GM12878 (cell line): ENCODE measurements at places on chromosomes 3 and 15.
A peak's percentile ranks its signal among the peaks of the same experiment; 100 is the strongest.

- DNase-seq, result no peak
These were observed 296.6 kb downstream of the SUCLG2 start for GRCh38 chr3:67357610-67358458.

GRCh38 chr15:57436166-57436565 lies 59.9 kb downstream of the CGNL1 start:
- no peak for DNase-seq

- no peak for DNase-seq
These were observed 209.2 kb upstream of the GADL1 start for GRCh38 chr3:31103623-31104180.

DNA sequence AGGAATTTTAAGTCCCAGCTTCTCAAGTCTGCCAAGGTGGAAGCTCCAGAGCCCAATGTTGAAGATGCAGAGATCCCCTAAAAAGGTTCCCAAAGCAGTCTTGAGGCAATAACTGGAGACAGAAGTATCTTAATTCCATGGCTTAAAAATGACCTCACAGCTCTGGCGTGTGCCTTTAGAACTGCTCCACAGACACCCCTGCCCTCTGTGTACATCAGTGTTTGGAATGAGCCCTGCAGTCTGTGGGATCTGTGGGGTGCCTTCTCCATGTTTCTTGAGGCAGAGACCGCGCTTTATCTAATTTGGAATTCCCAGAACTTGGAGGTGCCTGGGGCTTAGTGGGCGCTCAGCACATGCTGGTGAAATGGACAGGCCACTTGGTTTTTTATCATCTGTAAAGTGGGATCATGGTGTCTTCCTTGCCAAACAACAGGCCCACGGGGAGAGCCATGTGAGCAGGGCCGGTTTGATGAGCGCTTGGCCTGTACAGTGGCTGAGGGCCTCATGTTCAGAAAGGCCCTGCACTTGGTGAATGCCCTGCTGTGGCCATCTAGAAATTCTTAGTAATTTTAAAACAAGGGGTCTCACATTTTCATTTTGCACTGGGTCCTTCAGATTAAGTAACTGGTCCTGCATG lies 7.1 kb downstream of the ITGA11 start:
- DNase-seq, result no peak

DNA sequence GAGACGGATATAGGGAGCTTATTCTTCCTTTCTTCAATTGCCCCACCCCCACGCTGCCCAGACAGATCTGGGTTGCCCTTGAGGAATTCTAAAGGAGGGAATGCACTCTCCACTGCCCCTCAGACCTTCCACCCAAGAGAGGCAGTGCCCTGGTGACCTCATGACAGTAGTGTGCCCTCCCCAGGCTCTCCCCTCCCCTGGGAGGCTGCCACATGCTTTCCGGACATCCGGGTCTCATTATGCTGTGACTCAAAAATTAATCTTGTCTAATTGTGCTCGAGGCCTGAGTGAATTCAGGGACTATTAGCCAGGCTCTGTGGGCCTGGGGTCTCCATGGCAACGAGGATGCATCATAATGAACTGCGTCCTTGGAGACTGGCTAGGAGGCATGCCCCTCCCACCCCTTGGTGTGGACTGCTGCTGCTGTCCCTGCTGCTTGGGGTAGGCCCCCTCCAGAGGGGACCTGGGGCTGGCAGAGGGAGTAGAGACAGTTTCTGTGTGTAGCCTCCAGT lies 20.8 kb downstream of the CORO2B start:
- no peak for DNase-seq

GRCh38 chr3:105144837-105145236 lies 221.9 kb upstream of the ALCAM start:
- DNase-seq, result no peak

DNA sequence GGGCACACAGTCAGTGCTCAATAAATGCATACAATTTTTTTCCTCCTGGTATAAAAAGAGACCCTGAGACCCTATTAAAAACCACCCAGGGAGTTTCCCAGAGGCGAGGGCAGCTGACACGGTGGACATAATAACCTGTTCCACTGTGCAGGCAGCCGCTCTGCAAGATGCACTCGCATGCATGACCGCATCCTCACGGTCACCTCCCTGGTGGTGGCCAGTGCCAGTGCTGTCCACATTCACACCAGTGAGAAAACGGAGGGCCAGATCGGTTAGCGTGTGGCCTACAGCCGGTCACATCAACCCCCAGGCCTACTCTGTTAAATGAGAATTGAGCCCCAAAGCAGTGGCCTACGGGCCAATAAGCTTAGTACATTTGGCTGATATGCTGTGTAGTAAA lies 24.8 kb downstream of the SH3BP5 start:
- DNase-seq, result no peak

- no peak for DNase-seq
These were observed 47.4 kb upstream of the ITGA11 start for GRCh38 chr15:68479406-68479805.

DNA sequence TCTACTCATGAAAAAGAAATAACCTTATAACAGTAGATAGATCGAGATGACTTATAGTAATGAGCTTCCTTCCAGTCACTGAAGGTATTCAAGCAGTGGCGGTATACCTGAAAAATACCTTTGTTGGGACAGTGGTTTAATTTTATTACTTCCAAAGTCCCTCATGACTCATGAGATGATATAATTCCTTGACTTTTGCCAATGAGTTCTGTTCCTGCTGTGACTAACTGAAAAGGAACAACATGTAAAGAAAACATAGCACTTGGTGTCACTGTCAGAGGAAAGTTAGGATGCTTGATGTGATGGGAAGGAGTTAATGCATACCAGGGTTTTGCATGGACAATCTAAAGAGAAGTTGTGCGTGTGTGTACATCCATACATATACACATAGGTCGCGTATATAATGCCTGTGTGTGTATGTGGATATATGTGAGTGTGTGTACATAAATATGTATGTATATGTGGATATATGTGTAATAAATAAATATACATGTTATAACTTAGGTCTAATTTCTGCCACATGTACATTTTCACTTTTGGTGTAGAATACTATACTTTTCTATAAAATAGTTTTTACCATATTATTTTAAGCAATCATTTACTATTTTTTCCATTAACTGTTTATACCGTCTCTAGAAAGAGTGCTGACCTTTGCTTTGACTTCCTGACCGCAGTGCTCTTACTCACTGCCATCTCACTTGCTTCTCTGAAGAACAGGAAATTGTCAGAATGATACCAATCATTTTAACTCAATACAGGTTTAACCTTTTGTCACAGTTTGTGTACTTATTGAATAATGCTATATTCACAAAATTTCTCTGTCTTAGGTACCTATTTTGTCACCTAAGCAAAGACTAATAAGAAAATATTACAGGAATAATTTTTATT lies 12.6 kb upstream of the PAK2 start:
- no peak for DNase-seq

GRCh38 chr15:58457466-58457965 lies 25.7 kb downstream of the LIPC start:
- peak; percentile 88 for DNase-seq

GRCh38 chr15:36978126-36978525 lies 122.2 kb downstream of the MEIS2 start:
- DNase-seq, result no peak

- DNase-seq, result peak; percentile 48
These were observed 82.0 kb upstream of the LRIG1 start for GRCh38 chr3:66582721-66583423.

- no peak for DNase-seq
These were observed 52.7 kb upstream of the DCUN1D1 start for GRCh38 chr3:183032880-183033555.

DNA sequence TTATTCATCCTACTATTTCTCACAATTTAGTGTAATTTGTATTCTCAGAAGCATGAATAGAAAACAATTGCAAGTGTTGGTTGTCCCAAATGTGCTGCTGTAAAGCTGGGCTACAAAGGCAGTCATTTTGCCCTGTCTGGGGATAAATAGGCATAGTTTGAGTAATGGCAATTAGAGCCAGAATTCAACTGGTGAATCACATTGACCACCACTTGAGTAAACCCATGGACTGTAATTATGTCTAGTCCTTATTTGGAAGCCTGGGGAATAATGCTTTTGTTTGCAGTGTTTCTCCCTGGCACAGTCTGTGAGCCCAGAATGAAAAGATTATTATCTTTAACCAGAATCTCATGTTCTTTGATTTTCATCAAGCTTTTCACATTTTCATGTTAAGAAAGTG lies 30.5 kb upstream of the CHL1 start:
- no peak for DNase-seq

DNA sequence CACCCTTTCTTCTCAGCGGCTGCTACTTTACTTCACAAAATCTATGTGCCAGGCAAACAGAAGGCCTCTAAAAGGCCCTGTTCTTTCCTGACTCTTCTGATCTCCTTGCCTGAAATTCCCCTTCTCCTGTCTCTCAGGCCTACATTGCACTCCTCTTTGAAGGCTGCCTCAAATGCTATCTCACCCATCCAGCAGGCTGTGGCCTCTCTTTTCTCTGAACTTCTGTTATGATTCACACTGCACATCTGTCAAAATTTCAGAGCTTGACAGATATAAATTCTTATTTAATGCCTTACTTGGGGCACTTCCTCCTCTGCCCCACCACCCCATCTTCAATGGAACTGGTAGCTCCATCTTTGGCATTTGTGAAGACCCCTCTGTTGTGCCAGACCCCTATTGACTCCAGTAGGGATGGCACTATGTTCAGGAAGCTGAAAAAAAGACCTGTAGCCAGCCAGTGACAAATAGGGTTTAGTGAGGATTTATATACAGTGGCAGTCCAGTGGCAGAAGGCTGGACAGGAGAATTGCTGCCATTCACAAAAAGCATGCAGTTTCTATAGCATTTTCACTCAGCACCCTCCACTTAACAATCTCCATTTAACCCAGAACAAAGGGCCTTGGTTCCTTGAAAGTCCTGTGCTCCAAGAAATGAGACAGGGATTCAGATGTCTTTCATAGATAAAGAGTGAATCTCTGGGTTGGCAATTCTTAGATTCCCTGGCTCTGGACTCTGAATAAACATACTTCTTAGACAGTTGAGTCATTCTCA lies 415.8 kb upstream of the GRM7 start:
- DNase-seq, result no peak

GRCh38 chr15:69562116-69562515 lies 109.5 kb downstream of the RPLP1 start:
- DNase-seq, result no peak

DNA sequence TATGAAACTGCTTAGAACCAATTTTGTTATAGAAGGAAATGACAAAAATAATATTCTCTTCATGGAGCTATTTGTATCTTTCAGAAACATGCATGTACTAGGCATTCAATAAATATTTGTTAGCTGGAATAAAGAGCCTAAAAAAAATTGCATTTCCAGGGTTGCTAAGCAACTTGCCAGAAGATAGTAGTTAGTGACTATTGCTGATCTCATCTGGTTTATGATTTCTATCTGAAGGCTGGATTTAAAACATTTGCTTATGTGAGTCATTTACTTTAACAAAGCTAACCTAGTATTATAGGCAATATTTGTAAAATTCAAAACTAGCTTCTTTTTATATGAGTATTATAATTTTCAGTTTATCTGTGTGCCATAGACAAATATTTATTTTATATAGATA lies 78.3 kb downstream of the NAALADL2 start:
- DNase-seq, result no peak

- no peak for DNase-seq
These were observed 68.6 kb upstream of the ONECUT1 start for GRCh38 chr15:52858782-52859176.

DNA sequence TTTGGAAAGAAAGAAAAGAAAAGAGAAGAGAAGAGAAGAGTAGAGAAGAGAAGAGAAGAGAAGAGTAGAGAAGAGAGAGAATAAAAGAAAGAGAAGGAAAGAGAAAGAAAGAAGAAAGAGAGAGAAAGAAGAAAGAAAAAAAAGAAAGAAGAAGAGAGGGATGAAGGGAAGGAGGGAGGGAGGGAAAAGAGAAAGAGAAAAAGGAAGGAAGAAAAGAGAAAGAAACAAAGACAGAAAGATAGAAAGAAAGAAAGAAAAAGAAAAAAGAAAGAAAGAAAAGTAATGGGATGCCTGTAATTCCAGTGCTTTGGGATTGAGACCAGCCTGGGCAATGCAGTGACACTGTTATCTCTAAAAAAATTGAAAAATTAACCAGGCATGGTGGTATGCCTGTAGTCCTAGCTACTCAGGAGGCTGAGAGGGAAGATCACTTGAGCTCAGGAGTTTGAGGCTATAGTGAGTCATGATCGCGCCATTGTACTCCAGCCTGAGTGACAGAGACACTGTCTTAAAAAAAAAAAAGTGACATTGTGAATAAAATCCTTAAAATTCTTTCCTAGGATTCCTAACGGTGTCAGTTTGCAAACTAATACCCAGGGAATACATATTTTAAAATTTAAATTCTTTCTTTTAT lies 1.7 kb downstream of the RASL12 start:
- no peak for DNase-seq

DNA sequence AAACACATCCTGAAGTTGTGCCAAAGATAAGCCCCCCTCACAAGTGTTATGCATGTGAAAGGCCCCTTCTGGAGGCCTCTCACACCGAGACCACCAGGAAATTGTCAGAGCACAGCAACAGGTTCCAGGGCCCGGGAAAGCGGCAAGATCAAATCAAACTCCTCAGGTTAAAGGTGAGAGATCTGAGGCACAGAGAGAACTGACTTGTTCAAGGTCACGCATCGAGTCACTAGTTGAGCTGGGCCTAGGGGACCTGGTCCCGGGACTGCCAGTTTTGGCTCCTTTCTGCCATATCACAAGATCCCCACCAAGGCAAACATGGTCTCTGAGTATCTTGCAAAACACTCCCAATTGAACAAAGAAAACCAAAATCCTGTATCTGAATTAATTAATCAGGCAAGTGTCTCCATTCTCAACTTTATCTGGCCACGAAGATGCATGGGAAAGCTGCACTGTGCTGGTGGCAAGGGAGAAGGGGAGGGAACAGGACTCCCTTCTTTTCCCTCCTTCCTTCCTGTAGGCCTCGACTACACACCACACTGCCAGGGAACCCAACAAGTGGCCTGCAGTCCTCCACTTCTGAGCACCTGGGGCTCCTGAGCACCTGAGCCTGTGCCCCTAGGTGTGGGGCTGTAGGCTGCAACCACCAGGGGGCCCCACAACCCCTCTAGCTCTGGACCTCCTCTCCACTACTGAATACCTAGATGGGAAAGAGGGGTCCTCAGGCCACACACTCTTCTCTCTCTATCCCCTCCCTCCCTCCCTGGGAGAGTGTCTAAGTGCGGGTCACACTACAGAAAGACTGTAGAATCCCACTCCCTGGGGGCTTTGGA lies 37.3 kb downstream of the ANP32A start:
- DNase-seq, result no peak

DNA sequence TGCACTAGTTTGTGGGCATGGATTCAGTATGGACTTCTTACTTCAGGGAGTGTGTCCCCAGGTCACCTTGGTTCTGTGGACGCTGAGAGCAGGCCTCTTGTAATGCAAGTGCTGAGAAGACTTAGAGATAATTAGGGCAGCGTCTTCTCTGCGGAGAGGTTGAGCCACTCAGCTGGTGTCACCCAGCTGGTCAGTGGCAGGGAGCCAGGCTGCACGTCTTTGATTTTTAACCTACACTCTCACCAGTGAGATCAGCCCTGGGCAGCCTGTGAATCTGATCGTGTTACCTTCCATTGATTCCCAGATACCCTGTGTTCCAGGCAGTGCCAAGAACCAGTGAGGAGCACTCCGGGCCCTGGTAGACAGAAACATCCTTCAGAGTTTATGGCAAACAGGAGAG lies 92.6 kb downstream of the SLCO3A1 start:
- no peak for DNase-seq

GRCh38 chr15:38048001-38048455 lies 113.6 kb downstream of the TMCO5A start:
- DNase-seq, result peak; percentile 60

- no peak for DNase-seq
These were observed 493.3 kb downstream of the FOXP1 start for GRCh38 chr3:71090207-71090606.
